ENCODE measurements at places on chromosomes 1 and 21.

- DNase-seq: no peak
These were observed 865 bp downstream of the ATP5IF1 start for GRCh38 chr1:28236656-28237322.

GRCh38 chr21:42039911-42040351, 29.8 kb upstream of the ZBTB21 start:
- no peak for DNase-seq

- DNase-seq: no peak
These were observed 33.9 kb downstream of the ABCG1 start for GRCh38 chr21:42252778-42253340.

DNA sequence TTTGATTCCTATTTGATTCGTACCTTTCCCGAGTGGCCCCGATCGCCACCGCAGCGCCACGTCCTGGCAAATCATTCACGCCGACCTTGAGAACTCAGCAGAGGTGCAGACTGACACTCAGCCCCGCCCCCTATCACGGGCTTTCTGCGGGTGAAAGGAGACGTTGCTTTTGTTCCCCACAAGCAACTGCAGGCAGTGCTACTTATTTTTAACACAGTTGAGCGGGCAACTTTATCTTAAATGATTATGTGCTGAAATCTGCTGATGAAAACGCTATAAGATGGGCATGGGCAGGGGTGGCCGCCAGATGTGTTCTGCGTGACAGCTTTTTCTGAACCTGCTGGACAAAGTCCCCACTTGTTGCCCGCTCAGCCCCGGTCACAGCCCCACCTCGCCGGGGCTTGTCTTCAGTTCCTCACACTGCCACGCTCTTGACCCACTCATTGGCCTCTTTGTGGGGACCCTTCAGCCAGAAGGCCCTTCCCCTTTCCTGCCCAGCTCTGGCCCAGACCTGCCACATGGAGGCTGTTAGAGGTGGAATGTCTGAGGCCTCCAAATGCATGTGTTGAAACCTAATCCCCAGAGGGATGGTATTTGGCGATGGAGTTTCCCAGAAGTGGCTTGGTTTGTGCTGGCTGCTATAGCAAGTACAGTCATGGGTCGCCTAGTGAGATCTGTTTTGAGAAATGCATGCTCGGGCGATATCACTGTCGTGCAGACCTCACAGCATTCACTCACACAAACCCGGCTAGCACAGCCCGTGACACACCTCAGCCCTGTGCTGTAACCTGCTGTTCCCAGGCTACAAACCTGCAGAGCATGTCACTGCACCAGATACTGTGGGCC, 15.7 kb upstream of the PDXK start:
- no peak for DNase-seq

- DNase-seq: no peak
These were observed 218.8 kb downstream of the RPS6KC1 start for GRCh38 chr1:213269829-213270228.

- DNase-seq: no peak
These were observed 22.4 kb upstream of the RSBN1 start for GRCh38 chr1:113834716-113835115.

DNA sequence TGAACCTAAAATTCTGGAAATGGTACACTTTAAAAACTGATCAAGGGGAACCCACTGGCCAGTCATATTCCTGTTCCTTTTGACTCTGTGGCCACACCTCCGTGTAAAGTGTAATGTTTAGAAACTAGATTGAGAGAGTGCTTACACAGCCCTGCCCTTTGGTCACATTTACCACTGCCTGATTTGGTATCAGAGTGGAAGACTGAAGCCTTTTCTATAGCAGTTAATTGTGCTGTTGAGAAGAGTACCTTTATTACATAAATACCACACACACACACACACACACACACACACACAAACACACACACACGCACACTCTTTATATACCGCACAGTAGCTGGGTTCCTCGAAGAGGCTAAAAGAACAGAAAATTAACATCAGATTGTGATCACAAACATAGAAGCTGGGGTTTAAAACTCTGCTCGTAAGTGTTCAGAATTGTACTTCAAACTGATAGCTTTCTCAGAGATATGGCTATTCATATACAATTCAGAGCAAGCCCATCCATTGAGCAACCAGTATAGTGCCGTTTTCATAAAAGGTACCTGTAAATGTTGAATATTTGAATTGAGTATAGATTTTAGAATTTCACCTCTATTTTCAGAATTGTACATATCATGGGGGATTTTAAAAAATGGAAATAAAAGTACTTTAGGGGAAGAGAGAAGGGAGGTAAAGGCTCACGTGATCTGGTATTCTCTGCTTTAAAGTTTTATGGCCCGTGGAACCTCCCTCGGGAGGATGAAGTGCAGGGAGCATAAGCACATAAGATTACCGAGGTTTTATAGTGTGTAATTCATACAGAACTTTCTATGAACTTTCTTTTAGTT, 37.5 kb downstream of the CAMTA1 start:
- DNase-seq: no peak

DNA sequence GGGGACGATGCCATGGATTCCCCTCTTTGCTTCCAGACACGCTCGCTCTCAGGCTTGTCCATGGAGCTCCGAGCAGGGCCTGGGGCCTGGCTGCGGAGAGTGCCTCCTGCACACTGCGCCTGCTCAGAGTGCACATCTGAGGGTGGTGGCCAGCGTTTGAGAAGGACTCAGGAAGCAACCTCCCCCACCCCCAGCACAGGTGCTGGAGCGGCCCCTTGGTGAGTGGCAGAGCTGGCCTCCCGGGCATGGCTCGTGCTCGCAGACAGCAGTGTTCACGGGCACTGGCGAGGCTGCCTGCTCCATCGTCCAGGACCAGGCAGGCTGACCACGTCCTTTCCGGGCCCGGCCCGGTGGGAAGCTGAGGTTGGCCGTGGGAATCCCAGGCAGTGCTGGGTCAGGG, 2.8 kb downstream of the SPATC1L start:
- DNase-seq: peak; percentile 54

- no peak for DNase-seq
These were observed 112.0 kb downstream of the LRRC40 start for GRCh38 chr1:70093250-70093975.

DNA sequence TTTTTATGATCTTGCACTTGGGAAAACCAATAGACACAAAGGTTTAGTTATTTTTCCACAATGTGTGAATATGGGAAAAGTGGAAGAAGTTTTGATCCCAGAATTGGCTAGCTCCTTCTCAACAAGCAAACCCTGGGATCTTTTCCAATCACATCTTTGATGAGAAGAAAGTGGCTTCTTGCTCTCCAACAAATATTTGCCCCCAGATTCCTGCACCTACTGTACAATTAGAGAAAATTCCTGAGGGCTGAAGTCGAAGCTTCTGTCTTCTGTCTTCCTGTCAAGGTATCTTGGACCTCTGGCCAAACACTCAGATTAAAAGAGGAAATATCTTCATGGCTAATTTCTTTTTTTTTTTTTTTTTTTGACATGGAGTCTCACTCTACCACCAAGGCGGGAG, 113.1 kb upstream of the SLC45A1 start:
- no peak for DNase-seq

DNA sequence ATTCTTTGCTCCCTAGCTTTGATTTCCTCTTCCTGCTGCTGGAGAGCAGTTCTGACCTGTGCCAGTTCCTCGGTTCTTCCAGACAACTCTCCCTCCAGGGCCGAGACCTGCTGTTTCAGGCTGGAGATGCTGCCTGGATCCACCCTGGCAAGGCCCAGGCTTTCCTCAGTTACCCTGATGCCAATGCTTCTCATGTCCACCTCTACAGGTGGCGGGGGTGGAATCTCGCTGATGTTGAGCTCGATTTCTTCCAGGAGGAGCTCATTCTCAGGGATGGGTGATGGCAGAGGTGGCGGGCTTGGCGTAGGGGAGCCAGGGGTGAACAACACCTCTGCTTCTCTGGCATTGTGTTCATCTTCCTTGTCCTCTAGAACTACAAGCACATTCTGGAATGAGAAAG, 45.3 kb downstream of the KANK4 start:
- no peak for DNase-seq

GRCh38 chr1:17009706-17010105, 2.0 kb downstream of the ATP13A2 start:
- DNase-seq: no peak

- DNase-seq: no peak
These were observed 72.3 kb upstream of the NTPCR start for GRCh38 chr1:232878086-232878485.
